NCI-H187 treated with DMSO at 0.1 percent for 48 hours (cell line): ENCODE measurements at places on chromosomes 13 and 19.

- no peak for DNase-seq
These were observed 273.1 kb downstream of the PCDH20 start for GRCh38 chr13:61142506-61142905.

DNA sequence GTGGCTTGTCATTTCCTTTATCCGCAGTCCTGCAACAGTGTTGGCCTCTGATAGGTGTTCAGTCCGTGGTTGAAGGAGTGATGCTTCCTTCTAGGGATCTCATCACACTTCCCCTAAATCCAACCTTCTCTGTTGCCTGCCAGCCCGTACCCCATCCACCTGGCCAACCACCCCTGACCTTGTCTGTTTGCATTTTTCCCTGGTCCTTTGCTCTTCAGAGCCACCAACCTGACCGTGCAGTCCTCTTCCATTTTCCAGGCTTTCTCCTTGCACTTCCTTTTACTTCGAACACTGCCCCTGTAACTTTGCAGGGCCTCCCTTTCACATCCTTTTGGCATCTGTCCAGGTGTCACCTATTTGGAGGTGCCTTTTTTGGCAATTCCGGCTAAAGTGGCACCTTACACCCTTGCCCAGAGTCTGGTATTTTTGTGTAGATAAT, 696 bp downstream of the ZNF460 start:
- no peak for DNase-seq

DNA sequence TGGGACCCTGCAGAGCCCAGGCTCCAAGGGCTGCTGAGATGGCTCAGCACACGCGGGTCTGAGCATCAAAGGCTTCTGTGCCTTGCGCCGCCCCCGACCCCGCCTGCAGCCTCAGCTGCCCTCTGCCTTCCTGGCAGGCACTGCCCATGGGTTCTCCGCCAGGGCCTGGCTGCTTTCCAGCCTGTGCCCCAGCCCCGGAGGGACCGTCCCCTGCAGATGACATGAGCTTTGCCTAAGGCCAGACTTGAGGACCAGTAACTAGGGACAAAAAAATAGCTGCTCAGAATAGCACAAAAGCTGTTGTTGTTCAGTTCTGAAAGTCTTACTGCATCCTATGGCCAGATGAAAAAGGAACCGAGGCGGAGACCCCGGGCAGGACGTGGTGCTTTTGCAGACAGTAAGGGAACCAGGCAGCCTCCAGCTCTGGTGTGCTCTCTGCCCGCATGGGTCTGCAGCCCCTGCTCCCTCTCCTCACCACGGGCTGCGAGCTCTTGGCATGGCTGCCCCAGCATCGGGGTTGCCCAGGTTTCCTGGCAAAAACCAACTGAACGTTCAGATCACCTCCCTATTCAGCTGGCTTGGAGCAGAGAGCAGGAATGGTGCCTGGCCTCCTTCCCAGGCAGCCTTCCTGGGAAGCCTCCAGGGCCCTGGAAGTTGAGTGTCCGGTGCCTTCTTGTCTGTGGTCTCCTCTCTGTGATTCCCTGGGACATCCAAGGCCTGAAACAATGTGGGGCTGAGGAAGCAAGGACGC, 12.5 kb upstream of the CFAP97D2 start:
- DNase-seq = no peak

- no peak for DNase-seq
These were observed 498 bp upstream of the RBM26 start for GRCh38 chr13:79406597-79406908.

GRCh38 chr19:54731191-54731590, 6.9 kb downstream of the KIR3DL3 start:
- no peak for DNase-seq

DNA sequence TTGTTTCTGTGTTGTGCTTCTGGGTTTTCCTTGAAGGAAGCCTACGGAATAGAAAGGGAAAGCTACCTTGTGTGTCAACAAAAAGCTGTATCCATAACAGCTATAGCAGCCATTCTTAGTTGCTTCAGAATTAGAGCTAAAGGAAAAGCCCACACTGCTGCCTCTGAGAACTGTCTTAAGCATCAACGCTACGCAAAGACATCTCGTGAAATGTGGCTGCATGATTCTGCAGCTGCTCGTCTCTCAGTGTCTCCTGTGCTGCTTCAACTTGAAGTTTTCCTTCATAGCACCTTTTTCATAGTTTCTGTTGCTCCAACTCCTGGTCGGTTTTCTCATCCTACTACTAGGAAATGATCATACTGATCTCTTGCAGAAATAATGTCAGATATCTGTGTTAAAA, 140.9 kb upstream of the MAB21L1 start:
- no peak for DNase-seq

GRCh38 chr19:18364826-18365528, 21.0 kb upstream of the GDF15 start:
- no peak for DNase-seq

DNA sequence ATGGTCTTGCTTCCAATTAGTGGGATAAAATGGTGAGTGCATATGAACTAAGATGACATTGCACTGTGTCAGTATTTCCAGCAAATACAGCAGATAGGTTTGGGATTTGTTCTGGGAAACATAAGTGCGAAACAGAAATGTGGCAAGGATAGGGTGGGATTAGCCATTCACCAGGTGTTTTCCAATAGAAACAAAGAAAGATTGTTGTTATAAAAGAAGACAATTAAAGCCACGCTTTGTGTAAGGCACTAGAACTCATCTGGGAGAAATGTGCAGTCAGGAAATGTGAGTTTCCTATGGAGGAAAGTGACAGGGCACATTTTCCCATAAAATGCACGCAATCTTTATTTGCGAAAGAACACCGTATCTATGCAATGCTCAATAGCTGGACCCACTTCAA, 1547.8 kb downstream of the EFNB2 start:
- no peak for DNase-seq

GRCh38 chr19:43735957-43736356, 18.8 kb downstream of the SMG9 start:
- DNase-seq = no peak

GRCh38 chr19:13784731-13785452, 10.4 kb upstream of the ZSWIM4 start:
- DNase-seq = no peak

- no peak for DNase-seq
These were observed 7.0 kb downstream of the RCN3 start for GRCh38 chr19:49534632-49535385.

DNA sequence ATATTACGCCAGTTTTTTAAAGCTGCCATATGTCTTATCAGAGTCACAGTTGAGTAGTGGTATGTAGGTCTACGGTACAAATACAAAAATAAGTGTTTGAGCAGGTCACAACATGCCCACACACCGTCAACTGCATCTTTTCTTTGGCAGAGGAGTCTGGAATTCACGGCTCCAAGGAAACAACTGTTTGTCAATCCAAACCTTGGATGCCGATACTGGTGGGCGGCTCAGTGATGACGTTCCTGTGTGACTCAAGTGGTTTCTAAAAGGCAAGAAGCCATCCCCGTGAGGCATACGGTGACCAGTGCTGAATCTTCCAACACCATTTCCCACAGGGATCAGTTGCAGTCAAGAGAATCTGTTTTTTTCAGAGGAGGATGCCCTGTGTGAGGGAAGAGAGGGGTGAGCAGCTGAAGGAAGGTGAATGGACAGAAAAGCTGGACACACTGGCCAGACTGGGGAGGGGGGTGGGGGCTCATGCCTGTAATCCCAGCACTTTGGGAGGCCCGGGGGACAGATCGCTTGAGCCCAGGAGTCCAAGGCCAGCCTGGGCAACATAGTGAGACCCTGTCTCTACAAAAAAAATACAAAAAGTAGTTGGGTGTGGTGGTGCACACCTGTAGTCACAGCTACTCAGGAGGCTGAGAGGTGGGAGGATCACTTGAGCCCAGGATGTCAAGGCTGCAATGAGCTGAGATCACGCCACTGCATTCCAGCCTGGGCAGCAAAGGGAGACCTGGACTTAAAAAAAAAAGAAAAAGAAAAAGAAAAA, 22.8 kb upstream of the CEBPG start:
- no peak for DNase-seq

- DNase-seq = no peak
These were observed 29.9 kb downstream of the ATP7B start for GRCh38 chr13:51981355-51981754.

DNA sequence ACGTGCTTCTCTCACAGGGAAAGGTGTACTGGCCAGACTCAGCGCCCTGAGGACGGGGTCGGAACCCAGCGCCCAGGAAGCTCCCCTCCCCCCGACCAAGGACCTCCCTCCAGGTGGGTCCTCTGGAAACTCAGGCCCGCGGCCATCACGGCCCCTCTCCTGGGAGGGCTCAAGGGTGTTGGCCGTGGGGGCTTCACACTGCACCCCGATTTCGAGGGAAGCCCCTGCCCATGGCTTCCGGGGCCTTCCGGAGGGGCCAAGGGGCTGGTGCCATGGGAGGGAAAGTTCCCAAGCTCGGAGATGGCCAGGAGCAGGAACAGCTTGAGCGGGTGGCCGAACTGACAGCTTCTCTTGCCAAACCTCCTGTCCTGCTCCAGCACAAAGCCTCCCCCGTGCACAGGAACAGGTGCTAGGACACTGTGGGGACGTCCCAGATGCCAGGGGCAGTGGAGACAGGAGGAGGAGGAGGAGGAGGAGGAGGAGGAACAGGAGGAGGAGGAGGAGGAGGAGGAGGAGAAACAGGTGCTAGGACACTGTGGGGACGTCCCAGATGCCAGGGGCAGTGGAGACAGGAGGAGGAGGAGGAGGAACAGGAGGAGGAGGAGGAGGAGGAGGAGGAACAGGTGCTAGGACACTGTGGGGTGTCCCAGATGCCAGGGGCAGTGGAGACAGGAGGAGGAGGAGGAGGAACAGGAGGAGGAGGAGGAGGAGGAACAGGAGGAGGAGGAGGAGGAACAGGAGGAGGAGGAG, 10.0 kb downstream of the SBNO2 start:
- DNase-seq = no peak

- no peak for DNase-seq
These were observed 187.6 kb downstream of the STK24 start for GRCh38 chr13:98389319-98389718.

GRCh38 chr13:79389026-79389425, 17.0 kb downstream of the RBM26 start:
- DNase-seq = no peak

DNA sequence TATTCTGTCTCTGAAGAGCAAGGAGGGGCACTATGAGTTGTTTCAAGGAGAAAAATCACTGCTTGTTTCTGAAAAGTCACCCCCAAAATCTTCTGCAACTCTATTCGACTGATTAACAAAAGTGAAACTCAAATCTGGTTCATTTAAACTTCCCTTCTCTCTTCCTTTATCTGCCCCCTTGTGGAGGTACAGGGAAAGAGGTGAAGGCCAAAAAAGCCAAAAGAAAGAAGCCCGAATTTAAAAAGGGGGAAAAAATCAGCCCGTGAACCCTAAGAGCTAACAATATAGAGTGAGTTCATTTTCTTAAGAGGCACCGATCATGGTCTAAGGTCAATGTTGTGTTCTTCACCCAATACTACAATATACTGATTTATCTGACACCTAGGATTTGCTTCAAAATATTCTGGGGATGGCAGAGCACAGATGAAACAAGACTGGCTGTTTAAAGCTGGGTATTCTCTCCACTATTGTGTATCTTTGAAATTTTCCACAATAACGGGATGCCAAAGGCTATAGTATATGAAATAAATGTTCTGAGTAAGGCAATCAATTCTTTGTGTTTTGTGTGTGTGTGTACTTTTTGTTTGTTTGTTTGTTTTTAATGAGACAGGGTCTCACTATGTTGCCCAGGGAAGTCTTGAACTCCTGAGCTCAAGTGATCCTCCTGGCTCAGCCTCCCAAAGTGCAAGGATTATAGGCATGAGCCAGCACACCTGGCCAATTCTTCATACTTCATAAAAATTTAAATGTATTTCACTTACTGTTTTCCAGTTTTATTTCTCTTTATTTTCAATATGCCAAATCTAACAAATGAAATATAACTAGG, 55.0 kb upstream of the EEF1AKMT1 start:
- DNase-seq = no peak

- no peak for DNase-seq
These were observed 326.0 kb downstream of the TEX29 start for GRCh38 chr13:111646456-111646855.

- no peak for DNase-seq
These were observed 657 bp downstream of the ZNF550 start for GRCh38 chr19:57559008-57559403.

DNA sequence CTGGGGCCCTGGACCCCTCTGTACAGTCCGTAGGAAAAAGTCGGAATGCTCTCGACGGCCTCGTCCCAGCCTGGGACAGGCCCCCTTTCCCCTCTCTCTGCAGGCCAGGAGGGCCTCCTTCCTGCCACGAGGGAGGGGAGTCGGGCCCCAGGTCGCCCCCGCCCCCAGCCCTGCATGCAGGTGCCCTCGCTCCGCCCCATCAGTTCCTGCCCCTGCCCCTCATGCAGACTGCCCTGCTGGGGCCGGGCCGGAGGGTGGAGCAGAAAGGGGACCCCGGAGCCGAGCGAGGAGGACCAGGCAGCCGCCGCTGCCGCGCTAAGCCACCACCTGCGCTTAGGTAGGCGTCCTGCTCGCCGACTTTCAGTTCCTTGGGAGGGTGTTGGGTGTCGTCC, 7.3 kb downstream of the LYL1 start:
- DNase-seq = no peak

GRCh38 chr13:20362484-20363041, 130.4 kb upstream of the GJB6 start:
- DNase-seq = no peak

DNA sequence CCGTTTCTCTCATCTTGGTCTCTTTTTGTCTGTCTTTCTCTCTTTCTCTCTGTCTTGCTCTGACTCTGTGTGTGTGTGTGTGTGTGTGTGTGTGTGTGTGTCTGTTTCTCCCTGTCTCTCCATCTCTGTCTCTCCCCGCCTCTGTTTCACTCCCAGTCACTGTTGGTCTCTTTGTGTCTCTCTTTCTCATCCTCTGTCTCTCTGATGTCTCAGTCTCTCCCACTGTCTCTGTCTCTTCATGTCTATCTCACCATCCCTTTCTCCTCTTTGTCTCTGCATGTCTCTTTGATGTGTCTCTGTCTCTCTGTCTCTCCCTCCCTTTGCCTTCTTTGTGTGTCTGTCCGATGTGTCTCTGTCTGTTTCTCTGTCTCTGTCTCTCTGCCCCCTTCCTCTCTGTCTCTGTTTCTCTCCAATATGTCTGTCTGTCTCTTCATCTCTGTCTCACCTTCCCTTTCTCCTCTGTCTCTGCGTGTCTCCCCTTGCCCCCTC, 2.5 kb downstream of the NFIC start:
- no peak for DNase-seq

- no peak for DNase-seq
These were observed 597.4 kb upstream of the SLITRK1 start for GRCh38 chr13:84479656-84480055.

- no peak for DNase-seq
These were observed 154.4 kb downstream of the EFNB2 start for GRCh38 chr13:106381091-106381490.

GRCh38 chr19:9913237-9914000, 22.9 kb downstream of the OLFM2 start:
- no peak for DNase-seq

DNA sequence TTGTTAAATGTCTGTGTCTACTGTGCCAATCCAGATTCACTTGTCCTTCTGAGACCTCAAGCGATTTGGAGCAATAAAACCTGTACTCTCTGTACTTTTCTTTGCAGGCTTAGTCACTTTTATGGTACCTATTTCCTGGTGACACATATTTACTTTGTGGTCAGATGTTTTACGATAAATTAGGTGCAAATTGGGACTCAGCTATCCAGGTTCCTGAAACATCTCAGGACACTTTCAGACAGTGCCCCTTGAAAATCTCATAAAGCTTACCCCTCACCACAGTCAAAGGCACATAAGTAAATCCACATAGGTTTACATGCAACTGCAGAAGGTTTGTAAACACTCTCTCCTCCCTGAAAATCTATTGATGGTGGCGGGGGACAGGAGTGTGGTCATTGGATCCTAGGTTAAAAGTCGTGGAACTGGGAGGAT, 438.8 kb downstream of the EFNB2 start:
- DNase-seq = no peak
